ENCODE measurements at places on chromosomes 7 and 10.

DNA sequence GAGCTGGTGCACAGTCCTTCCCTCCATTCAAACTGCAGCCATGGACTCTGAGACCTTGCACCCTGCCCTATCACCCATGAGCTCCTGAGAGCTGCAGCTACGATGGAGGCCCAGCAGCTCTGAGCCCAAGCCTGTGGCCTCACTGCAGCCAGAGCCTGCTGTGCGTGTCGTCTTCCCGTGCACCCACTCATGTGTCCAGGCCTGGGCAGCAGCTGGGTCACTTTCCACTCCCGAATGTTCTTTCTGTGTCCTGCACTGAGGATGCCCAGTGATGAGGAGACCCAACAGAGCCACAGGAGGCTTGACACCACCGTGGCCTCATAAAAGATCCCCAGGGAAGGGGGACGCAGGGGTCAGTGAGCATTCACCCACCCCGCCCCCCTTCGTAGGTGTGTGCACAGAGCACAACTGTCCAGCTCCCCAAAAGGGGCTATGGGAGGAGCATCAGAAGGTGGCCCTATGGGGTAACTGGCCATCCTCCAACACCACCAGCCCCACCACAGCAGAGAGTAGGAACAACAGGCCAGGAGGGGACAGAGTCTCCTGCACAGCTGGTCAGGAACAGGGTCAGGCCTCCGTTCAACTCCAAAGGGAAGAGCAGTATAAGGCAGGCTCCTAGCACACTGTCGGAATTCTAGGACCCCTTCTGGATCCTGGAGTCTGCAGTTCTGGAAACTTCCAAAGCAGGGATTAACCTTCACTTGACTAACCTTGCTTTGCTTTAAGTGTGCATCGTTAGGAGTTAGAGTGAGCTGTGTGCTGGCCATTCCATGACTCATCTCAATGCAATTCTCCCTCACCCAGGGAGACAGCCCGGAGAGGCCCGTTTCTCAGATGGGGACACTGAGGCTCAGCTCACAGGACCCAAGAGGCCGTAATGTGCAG, 52.6 kb downstream of the RASGEF1A start:
- no peak overlapping the region for H3K27ac ChIP-seq
- H3K4me3 ChIP-seq: no peak overlapping the region
- DNase-seq: peak; percentile 33
- H3K36me3 ChIP-seq: no peaks in the 10 kb centered on the region

GRCh38 chr10:132549371-132549770, 11.8 kb downstream of the INPP5A start:
- H3K4me1 ChIP-seq: no peaks in the 10 kb centered on the region
- H3K27ac ChIP-seq: no peak overlapping the region
- DNase-seq: no peak
- no peaks in the 10 kb centered on the region for H3K36me3 ChIP-seq
- H3K27me3 ChIP-seq: no peaks in the 10 kb centered on the region
- H3K4me3 ChIP-seq: no peak overlapping the region

DNA sequence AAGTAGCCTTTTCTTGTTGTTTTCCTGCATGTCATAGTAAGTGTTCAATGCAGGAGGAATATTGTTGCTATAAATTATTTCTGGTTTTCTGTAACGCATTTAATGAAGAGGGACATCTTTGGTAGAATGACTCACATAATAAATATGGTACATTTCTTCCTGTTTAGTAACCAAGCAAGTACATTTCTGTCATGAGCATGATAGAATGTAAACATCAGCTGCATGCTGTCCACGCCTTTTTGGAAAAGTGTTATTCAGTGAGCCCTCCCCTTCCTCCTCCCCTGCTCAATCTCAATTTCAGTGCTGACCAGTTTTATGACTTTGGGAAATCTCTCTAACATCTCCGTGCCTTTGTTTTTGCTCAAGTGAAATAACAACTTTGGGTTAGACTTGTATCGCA, 664.0 kb downstream of the XPNPEP1 start:
- H3K4me3 ChIP-seq: no peak overlapping the region
- H3K36me3 ChIP-seq: no peaks in the 10 kb centered on the region
- no peaks in the 10 kb centered on the region for H3K27me3 ChIP-seq
- H3K27ac ChIP-seq: no peak overlapping the region
- DNase-seq: no peak

DNA sequence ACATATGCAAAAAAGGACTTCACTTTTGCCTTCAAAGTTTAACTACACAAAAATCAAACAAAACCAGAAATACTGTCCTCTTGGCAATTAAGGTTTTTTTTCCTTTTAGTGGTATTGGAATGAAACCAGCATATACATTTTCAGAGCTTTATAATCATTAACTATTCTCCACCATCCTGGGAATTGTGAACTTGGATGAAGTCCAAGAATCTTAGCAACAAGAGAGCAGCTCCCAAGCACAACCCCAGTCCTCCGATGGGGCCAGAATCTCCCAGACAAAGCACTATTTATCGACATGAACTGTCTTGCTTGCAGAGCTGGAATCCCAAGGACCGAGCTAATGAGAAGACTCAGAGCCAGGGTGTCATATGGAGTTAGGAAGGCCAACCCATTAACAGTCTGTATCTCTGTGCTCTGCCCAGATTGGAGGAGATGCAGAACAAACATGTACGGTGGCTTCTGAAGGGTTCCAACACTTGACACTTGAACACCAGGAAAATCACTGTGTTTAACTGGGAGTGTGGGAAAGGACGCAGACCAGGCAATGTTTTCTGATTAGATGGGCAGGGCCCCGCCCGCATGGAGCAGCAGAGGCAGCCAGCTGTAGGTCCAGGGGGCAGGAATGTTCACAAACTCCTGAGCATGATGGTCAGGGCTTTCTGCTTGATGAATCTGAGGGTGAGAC, 35.5 kb downstream of the PPP1R3C start:
- H3K4me1 ChIP-seq: no peaks in the 10 kb centered on the region
- H3K36me3 ChIP-seq: no peaks in the 10 kb centered on the region
- no peak overlapping the region for H3K27ac ChIP-seq
- no peak overlapping the region for H3K4me3 ChIP-seq

GRCh38 chr10:71526653-71527052, 129.9 kb downstream of the CDH23 start:
- no peak overlapping the region for H3K4me3 ChIP-seq
- H3K27me3 ChIP-seq: no peaks in the 10 kb centered on the region
- peaks cover 9% of the 10 kb centered on the region for H3K4me1 ChIP-seq

DNA sequence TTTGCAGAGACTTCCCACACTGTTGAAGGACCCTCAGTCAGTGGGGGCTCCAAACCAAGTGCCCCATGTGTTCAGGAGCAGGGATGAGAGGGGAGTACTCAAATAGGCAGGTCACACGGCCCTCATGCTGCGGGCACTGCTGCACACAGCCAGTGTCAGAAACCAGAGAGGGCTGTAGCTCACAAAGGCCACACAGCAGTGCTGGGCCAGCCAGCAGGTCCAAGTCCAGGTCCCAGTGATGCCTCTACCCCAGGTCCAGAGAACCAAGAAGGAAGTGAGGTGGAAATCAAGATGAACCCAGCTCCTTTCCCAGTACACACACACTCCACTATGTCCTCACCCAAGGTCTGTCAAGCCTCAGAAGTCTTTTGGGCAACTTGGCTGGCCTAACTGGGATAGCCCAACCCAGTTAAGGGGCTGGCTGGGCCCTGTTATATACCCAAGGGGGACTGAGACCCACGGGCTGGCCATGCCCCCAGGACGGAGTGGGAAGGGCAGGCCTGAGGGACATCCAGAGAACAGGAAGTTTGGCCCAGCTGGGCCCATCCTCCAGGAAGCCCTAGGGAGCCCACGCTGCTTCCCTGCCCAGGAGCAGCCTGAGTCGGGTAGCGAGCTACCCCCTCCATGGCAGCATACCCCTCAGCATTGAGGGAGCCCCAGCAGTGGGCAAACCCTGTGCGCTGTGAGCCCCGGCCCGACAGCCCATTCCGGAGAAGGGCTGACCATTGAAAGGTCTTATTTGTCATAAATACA, 24.3 kb downstream of the GRID1 start:
- H3K4me1 ChIP-seq: peaks cover 8% of the 10 kb centered on the region
- H3K36me3 ChIP-seq: no peaks in the 10 kb centered on the region
- H3K27ac ChIP-seq: no peak overlapping the region
- H3K4me3 ChIP-seq: no peak overlapping the region
- no peaks in the 10 kb centered on the region for H3K27me3 ChIP-seq

DNA sequence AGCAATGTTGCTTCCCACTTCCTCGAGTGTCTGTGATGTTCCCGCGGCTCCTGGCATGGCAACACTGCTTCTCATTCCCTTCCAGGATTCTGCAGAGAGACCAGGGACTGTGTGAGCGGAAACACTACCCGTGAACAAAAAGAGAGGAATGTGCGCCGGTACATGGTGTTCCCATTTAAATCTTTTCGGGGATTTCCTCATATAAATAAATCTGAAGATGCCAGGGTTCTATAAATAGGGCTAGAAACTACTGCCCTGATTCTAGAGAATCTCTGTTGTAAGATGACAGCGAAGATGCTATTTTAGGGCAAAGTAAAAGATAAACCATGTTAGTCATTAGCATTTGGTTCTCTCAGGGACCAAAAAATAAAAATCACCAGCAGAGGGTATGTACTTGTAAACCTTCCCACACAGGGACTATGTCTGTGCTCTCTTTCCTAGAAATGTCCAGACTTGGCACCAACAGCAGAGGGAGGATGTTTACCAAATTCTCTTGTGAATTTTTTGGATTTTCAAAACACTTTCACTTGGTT, 92.2 kb upstream of the DDC start:
- no peak overlapping the region for H3K4me3 ChIP-seq
- no peak overlapping the region for H3K27ac ChIP-seq
- no peaks in the 10 kb centered on the region for H3K27me3 ChIP-seq
- DNase-seq: no peak
- H3K4me1 ChIP-seq: no peaks in the 10 kb centered on the region
- peaks cover 7% of the 10 kb centered on the region for H3K36me3 ChIP-seq

DNA sequence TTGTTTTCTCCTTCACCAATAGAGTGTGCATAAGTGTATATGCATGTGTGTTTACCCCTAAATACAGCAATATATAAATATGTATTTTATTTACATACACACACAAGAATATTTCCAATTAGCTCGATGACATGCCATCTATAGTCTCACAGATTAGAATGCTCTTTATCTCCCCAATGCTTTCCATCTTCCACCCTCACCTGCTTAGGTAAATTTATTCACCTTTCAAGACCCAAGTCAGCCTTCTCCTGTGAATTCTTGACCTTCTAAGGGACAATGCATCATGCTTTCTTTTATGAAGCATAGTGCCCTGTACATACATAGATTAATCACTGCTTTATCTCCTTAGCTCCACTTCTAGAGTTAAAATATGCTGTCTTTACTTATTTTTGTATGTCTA, 49.7 kb downstream of the SEMA3A start:
- DNase-seq: peak; percentile 48
- H3K36me3 ChIP-seq: no peaks in the 10 kb centered on the region
- H3K4me1 ChIP-seq: no peaks in the 10 kb centered on the region
- no peak overlapping the region for H3K4me3 ChIP-seq

- DNase-seq: no peak
- H3K4me1 ChIP-seq: no peaks in the 10 kb centered on the region
- H3K4me3 ChIP-seq: no peak overlapping the region
- H3K27me3 ChIP-seq: no peaks in the 10 kb centered on the region
These were observed 74.7 kb upstream of the PLPP4 start for GRCh38 chr10:120382360-120382759.
